ENCODE measurements at places on chromosomes 12 and 14.

GRCh38 chr12:113030875-113031525 lies 25.5 kb upstream of the DTX1 start:
- DNase-seq, result peak; percentile 41

DNA sequence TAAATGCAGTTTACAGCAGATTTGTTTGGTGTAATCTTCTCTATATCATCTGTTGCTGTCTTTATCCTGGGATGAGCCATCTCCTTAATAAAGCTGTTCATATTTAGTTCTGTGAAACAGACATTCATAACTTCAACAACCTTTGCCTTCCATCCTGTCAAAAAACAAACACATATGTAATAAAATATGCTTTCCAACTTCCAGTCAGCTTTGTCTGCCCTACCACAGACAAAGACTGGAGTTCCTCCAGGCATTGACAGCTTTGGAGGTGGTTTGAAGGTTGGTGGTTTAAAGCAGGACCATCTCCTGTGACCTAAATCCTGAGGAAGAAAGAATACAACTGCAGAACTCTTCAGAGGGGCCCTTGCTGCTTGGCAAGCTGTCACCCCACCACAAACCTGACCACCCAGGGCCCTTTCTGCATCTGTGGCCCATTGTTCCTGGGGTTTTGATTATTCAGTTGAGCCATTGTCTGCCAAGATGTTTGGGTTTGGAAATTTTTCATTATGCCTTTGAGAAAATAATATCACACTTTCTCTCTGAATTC lies 28.2 kb upstream of the PTGR2 start:
- no peak for DNase-seq

DNA sequence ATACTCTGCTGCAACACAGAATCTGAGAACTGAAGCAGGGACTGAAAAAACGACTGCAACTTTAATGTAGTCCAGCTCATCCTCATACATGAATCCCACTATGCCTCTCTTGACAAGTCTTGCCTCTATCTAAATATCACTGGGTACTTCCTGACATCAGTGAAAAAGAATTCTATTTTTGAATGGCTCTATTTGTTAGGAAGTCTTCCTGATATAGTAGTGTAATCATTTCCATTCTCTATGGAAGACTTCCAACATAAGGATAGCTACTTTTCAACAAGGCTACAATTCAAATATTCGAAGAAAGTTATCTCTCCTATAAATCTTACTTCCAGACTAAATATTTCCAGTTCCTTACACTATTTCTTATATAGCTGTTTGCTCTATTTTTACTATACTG lies 167.5 kb downstream of the MDGA2 start:
- DNase-seq, result no peak

- DNase-seq, result no peak
These were observed 267.4 kb downstream of the ADAMTS20 start for GRCh38 chr12:43284486-43285158.

DNA sequence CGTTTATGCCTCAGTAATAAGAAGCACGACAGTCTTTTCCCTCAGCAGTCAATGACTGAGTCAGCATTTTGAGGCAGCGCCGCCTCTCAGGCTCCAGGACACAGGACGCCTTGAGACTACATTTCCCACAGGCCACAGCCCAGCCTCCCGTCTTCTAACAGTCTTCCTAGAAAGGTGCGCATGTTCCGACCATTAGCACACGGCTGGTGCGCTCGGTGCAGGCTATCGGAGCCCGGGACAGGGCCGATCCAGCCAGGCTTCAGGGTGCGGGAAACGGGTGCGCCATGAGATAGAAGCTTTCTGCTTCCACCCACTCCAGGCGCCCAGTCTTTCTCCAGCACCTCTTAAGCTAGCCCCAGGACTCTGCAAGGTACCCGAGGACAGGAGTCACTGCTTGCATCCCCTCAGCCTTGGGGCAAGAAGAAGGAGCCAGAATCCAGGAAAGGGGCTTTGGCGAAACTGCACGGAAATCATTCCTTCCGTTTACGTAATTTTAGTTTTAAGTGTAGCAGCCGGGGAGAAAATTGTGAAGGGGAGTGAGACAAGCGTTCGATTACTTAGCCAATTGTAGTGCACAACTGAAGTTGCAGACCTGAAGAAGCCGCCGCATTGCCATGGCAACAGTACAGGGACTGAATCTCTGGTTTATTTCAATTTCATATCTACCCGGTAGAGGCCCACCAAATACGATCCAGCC lies 54.0 kb downstream of the ZNF641 start:
- no peak for DNase-seq

DNA sequence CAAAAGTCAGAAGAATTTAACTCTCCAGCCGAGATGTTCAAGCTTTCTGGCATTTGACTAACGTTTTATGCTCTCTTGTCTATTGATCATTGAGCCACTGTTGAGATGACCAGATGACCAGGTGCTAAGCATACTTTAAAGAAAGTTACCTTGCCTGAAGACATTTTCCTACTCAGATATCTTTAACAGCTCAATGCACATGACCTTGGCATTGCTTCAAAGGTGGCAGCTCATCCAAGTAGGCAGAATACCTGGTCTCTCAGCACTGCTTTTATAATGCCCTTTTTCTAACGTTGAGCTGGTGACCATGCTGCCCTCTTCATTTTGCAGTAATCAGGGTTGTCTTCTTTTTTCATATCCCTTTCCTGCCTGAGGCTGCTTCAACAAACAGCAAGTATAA lies 358.1 kb downstream of the RAD51B start:
- DNase-seq, result no peak

GRCh38 chr14:86420131-86420530 lies 890.2 kb downstream of the FLRT2 start:
- DNase-seq, result no peak

- no peak for DNase-seq
These were observed 56.7 kb downstream of the FAM222A start for GRCh38 chr12:109770104-109770860.

GRCh38 chr12:16606201-16606849 lies 363 bp upstream of the LMO3 start:
- DNase-seq, result peak; percentile 37

GRCh38 chr14:103563226-103563620 lies 463 bp downstream of the COA8 start:
- no peak for DNase-seq

GRCh38 chr12:125614058-125614457 lies 548.8 kb downstream of the AACS start:
- DNase-seq, result no peak

DNA sequence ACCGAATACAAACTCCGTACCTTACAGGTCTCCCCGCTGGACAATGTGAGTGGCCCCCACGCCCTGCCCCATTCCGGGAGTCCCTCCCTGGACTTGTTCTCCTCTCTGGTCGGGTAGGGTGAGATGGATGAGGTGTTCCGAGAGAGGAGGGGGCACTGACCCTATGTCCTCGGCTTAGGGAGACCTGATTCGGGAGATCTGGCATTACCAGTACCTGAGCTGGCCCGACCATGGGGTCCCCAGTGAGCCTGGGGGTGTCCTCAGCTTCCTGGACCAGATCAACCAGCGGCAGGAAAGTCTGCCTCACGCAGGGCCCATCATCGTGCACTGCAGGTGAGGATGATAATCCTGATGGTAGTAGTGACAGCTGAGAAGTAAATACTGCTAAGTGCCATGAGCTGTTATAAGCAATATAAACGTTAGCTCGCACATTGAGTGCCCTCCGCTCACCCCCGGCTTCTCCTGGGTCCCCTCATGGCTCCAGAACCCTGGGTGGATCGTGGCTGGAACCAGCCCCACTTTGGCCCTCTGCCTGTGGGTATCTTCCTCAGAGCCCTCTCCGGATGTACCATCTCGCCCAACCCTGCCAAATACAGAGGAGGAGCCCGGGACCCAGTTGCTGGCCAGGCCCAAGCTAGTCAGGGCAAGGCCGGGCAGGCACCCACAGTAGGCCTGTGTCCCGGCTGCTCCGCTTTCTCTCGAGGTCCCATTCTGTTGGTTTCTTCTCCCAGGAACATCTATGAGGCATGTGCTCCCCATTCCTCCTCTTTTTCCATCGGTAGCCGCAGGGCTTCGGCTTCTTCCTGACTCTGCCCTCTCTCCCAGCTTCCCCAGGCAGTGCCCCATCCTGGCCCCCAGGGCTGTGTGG lies 6.8 kb downstream of the PTPN6 start:
- no peak for DNase-seq

DNA sequence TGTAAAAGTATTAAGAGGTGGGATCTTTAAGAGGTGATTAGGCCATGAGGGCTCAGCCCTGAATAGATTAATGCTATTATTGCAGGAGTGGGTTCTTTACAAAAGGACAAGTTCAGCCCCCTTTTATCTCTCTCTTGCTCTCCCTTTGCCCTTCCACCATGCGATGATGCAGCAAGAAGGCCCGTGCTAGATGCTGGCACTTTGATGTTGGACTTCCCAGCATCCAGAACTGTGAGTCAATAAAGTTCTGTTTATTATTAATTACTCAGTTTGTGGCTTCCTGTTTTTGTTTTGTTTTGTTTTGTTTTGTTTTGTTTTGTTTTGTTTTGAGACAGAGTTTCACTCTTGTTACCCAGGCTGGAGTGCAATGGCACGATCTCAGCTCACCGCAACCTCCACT lies 10.1 kb downstream of the RNASE1 start:
- no peak for DNase-seq

- DNase-seq, result peak; percentile 76
These were observed 13.8 kb downstream of the NGDN start for GRCh38 chr14:23483236-23483854.

- no peak for DNase-seq
These were observed 47.8 kb downstream of the FERMT2 start for GRCh38 chr14:52902971-52903619.

DNA sequence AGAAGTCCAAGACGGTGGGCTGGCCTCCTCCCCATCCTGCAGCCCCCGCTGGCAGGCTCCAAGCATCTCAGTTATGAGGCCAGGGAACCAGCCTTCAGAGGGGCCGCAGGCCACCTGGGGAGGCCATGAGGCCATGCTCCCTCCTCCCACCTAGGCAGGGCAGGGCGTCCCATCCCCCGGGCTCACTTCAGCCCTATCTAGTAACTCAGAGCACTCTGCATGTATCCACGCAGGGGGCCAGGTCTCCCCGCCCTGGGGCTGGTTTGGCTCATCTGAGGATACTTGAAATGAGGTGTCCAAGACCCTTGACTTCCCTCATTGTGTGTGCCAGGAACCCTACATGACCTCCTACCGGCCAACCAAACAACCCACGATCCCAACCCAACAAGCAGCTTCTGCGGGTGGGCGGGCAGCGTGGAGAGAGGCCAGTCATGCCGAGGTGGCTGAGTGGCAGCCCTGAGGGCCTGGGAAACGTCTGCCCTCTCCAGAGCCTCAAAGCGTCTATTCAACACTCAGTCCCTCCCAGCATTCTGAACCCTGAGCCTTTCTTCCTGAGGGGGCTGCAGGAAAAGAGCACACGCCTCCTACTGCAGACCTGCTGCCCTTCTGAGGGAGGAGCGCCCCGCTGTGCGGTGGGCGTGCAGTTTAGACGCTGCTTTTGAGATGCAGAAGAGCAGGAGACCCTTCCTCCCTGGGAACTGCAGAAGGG lies 16.8 kb downstream of the ISCA2 start:
- DNase-seq, result no peak

DNA sequence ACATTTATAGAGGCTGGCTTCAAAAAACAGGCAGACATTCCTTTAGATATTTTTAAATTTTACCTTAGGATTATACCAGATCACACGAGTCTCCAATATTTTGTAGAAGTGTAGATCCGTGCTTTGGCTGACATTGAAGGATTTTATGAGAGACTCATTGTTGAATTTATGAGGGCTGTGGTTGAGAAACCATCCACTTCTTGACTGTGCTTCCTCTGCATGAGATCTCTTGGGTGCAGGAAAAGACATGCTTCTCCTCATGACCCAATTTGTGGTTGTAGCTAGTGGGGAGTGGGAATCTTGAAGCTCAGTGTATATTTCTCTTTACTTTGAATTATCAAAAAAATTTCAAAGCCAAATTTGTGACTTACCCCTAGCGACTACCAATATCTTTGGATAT lies 36.7 kb upstream of the NKX2-8 start:
- no peak for DNase-seq

DNA sequence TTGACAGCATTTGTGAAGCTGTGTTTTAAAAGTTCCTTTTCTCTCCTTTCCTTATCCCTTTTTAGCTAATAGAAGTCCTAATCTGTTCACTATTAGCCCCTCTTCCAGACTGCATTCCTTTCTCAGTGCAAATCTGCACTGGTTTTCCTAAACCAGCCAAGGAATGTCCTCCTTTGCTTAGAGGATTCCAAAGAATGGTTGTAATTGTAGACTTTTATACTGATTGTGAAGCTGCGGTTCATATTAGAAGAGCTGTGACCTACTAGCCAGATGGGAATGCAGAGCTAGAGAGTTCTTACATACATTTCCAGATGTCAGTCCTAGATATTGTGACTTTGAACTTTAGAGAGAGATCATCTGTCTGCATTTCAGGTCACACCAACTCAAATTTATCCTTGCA lies 79.8 kb downstream of the MYRFL start:
- DNase-seq, result no peak

DNA sequence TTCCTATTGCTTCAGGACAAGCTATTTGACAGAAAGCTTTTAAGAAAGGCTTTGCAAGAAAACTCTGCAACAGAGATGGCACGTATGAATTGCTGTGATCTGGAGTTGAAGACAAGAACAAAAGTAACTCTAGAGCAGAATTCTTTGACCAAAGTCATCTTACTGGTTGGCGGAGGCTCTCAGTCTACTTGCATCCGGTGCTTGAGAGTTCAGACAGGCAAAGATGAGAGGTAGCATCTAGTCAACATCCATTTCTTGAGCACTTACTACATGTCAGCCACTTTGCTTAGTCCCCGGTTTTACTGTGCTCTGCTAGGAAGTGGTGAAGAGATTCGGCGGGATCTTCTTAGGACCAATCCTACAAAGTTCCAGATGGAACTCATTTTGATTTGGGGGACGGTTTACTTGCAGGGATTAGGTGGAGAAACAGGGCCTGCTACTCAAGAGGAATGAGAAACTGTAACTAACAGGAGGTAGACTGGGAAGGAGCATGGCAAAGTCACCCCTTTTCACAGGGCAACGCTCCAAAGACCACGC lies 404 bp upstream of the CCDC91 start:
- no peak for DNase-seq

DNA sequence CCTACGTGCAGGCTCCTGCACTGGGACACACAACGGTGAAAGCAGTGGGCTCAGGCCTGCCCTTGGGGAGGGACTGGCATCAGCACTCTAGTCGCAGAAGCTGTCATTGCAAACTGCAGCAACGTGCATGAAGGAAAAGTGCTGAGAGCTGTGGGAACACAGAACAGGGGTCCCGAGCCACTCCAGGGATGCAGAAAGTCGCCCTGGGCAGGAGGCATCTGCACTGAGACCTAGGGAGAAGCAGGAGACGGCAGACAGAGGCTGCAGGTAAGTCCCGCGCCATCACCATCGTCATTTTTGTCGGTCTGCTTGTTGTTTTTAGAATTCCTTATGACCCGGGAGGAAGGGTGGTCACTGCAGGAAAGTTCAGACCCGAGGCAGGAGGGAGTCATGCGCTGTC lies 21.6 kb upstream of the RIMBP2 start:
- DNase-seq, result no peak

- peak; percentile 38 for DNase-seq
These were observed 125.3 kb upstream of the PRMT8 start for GRCh38 chr12:3365463-3366411.
